Stimulated activated CD4-positive, alpha-beta T cell treated with anti-CD3 and anti-CD28 coated beads, Interleukin-15, amount 100 ng/mL, for 48 hours (primary cell): ENCODE measurements at places on chromosomes 11 and 22.

- no peak for DNase-seq
Measured at GRCh38 chr22:19820880-19821522, 33.7 kb downstream of the GNB1L start.

DNA sequence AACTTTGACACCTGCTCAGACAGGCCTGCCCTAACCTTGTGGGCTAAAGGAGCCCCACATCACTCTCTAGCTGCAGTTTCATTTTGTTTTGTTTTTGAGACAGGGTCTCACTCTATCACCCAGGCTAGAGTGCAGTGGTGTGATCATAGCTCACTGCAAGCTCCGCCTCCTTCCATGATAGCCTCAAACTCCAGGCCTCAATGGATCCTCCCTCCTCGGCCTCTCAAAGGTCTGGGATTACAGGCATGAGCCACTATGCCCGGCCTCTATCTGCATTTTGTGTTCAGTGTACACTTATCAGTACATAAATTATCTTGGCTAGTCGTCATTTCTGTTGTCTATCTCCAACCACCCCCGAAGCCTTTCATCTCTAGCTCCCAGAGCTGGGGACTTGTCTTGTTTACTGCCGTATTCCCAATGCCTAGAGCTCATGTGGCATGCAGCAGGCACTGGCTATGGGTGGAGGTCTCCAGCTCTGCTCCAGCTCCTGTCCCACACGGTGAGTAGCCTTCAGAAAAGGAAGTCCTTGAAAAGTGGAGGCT, 22.1 kb upstream of the PEX26 start:
- no peak for DNase-seq

GRCh38 chr22:32444068-32444467, 20.2 kb downstream of the BPIFC start:
- no peak for DNase-seq

DNA sequence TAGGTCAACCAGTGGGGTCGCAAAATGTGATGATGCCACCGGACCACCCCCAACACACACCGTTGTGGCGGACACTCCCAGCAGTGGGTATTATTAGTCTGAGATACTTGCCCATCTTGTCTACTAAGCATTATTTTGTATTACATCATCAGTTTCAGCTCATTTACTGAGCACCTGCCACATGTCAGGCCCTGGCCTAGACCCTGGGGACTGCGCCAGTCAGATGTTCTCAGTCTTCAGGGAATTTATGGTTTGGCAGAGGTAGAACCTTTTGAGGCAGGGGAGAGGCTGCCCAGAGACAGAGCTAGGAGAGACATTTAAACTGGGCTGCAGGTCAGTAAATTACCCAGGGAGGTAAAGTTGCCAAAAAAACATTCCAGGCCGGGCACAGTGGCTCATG, 43.1 kb upstream of the GCAT start:
- DNase-seq = no peak

DNA sequence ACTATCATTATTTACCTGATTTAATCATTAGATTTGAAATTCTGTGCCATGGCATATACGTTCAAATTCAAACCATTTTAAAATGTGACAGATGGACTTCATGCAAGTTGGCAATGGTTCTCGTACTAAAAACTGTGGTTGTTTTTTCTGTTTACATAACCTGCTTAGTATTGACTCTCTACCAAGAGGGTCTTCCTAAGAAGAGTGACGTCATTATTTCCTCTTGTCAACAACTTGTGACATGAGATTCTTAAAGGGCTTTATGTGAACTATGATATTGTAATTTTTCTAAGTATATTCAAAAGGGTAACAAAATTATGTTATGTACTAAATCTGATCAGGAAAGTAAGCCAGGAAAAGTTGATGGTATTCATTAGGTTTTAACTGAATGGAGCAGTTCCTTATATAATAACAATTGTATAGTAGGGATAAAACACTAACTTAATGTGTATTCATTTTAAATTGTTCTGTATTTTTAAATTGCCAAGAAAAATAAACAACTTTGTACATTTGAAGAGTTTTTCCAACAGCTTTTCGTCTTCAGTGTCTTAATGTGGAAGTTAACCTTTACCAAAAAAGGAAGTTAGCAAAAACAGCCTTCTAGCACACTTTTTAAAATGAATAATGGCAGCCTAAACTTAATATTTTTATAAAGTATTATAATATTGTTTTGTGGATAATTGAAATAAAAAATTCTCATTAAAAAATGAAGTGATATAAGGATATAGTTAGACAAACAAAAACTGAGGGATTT, 87.0 kb downstream of the GRK3 start:
- no peak for DNase-seq

DNA sequence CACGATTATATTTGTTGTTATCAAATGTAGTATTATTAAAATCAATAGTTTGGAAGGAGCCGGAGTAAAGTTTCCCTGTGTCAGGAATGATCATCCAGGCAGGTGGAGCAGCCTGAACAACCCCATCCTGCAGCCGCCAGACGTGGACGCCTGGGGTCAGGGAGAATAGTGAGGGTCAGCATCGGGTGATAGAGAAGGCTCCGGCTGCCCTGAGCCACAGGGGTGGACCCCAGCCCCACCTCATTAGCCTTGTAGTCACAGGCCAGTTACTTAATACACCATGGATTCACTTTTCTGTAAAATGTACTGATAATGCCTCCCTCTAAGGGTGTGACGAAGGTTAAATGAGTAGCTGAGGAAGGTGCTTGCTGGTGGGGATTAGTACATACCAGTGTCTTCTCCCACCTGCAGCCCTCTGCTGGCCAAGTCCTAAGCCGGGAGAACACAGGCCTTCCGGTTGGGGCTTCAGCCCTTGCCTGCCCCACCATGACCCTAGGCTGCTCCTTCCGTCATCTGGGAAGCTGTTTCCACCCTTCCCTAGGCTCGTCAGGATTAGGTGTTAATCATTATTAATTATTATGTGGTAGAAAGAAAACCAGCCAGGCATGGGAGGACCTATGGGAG, 14.9 kb downstream of the TMEM121B start:
- no peak for DNase-seq

- no peak for DNase-seq
Measured at GRCh38 chr11:57539342-57539741, 1.9 kb downstream of the SMTNL1 start.

DNA sequence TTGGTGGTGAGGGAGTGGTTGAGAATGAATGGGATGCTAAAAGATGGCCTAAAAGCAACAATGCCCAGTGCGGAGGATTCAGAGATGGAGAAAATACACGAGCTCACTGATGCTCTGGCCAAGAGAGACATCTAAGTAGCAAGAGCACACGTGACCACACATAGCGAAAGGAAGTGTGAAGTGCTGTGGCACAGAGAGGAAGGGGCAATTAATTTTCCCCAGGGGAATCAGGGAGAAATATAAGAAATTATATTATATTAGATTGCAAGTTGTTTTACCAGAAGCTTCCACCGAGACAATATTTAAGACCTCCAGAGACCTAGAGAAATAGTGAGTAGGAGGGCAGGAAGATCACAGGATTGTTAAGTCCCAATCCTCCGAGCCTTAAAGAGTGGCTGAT, 80.6 kb downstream of the RCN1 start:
- no peak for DNase-seq

- no peak for DNase-seq
Measured at GRCh38 chr22:45261407-45262088, 20.9 kb upstream of the KIAA0930 start.

DNA sequence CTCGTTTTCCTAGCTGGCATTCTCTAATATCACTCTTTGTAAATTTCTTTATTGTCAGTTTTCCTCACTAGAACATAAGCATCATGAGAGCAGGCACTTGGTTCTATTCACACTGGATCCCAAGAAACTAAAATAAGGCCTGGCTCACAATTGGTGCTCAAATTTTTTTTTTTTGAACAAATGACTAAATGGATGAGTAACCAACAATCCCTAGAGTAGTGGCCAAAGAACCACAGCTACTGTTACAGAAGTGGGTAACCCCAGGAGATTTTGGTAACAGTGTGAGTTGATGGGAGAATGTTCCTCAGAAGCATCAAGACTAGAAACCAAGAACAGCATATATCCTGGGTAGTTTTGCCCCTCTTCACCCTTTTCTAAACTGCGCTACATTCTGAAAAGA, 572.6 kb downstream of the INSC start:
- no peak for DNase-seq

GRCh38 chr11:121241343-121242211, 51.0 kb upstream of the SC5D start:
- DNase-seq = no peak

- DNase-seq = no peak
Measured at GRCh38 chr11:106840947-106841346, 177.3 kb downstream of the GUCY1A2 start.

DNA sequence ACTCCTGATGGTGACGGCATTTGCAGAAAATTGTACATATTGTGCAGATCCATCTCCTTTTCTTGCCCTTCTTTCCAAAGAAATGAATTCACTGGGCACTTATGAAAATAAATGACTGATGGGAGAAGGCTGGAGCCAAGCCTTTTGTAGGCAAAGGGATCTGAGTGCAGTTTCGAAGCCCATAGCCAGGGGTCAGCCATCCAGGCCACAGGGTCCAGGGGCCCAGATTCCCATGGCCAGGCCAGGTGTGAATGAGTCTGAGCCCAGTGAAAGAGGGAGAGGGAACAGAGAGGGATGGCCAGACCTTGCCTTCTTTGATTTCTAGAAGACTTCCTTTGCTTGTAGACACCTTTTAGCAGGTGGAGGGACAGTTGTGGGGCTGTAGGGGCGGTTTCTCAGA, 209.1 kb downstream of the KIRREL3 start:
- no peak for DNase-seq

GRCh38 chr11:124863826-124864165, 1.4 kb upstream of the ROBO3 start:
- no peak for DNase-seq

- DNase-seq = no peak
Measured at GRCh38 chr11:43916621-43917020, 25.8 kb upstream of the C11orf96 start.

DNA sequence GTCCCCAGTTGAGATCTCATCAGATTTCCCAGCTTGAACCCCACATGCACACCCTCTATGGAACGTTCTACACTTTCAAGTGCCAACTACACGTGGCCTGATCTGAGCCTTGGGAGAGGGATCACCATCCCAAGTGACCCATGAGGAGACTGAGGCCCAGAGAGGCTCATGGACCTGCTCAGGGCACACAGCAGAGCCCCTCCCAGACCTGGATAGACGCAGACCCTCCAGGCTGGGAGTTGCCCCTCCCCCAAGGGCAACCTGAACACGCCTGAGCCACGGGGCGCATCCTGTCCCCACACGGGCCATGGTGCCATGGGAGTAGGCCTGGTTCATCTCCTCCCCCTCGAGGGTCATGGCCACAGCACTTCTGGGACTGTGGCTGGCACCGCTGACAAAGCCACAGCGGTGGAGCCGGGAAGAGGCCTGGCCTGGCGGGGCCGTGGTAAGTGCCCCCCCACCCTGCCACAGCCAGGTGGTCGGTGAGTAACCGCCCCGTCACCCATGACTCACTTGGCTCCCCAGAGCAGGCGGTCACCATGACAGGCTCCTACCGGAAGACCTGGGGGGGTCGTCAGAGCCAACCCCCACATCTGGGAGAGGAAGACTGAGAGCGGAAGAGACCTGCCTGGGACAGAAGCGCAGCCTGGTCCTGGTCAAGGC, 8.1 kb downstream of the WNT7B start:
- DNase-seq = no peak

- DNase-seq = no peak
Measured at GRCh38 chr11:126853732-126854131, 146.8 kb downstream of the KIRREL3 start.

GRCh38 chr11:63918507-63919191, 1.7 kb upstream of the RCOR2 start:
- DNase-seq = no peak

GRCh38 chr22:40419718-40420117, 49.3 kb downstream of the SGSM3 start:
- no peak for DNase-seq

DNA sequence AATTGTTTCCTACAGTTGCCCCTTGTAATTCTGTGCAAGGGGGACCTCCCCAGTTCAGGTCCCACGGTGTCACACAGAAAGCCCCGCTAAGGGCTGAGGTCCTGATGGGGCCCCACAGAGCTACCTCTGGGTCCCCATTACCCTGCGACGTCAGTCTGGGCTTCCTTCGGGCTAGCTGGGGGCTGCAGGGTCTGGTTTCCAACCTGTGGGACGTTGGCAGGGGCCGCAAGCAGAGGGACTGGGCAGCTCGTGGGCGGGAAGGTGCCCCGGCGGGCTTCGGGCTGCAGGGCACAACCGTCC, 698 bp downstream of the SLC37A4 start:
- DNase-seq = no peak

GRCh38 chr11:79546351-79546750, 105.5 kb upstream of the TENM4 start:
- no peak for DNase-seq

GRCh38 chr22:39114112-39114511, 17.1 kb downstream of the APOBEC3H start:
- DNase-seq = no peak

DNA sequence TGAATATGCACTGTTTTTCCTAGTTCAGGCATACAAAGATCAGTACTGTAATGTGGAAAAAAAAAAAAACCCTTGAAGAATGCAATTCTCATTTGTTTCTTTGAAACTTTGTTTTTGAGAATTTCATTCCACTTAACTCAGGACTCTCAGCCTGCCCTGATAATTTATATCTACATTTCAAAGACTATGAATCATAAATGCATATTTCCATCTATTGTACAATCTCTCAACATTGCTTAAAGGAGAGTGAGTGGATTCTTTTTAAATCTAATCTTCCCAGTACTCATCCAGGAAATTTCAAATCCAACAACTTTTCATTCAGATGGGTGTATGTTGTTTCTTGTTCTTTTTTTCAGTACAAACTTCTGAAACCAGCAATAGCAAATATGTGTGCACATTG, 322.2 kb upstream of the DDI1 start:
- DNase-seq = no peak

GRCh38 chr11:127383026-127383425, 382.5 kb upstream of the KIRREL3 start:
- no peak for DNase-seq

- DNase-seq = no peak
Measured at GRCh38 chr11:33869481-33870422, 22.1 kb downstream of the LMO2 start.

DNA sequence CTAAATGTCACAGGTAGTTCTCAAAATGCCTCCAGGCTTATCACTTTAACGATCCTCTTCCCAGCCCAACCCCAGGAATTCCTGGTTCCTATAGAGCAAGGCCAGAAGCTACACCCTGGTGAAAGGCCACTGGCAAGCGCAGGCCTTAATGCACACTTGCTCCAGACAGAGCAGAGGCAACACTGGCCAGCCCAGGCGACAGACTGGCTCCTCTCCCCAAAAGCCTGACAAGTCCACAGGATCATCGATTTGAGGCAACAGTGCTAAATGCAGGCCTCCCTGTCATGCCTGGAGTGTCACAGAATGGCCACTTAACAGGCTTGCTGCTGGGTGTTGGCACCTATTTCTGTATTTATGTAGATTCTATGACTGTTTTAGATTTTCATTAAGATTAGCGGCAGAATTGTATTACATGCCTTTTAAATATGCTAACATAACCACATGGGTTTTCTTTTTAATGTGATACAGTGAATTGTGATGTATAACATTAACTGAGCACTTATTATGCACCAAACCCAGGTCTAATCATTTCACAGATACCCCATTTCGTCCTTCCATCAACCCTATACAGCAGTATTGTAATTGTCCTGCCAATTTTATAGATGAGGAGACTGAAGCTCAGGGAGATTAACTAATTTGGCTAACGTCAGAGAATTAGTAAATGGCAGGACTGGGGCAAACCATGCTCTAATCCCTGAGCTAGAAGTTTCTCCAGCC, 38.6 kb downstream of the PACSIN2 start:
- DNase-seq = no peak
